ENCODE measurements at places on chromosomes 7 and 10.

GRCh38 chr10:101080933-101081931 is 19.4 kb downstream of the KAZALD1 start:
- no peak for DNase-seq

DNA sequence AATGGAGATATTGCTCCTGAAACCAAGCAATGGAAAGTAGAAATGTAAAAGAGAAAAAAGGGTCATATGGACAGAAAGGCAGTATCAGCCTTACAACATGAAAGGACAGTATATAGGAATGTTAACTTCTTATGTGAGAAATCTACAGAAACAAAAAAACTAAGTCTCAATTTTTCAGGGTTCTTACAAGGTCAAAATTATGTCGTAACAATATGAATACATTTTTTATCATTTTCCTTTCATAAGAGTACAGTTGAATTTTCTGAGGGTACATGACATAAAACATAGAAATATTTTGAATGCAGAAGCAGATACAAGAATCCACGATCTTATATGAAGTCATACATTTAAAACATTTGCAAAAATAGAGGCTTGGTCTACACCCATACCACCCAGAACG is 10.7 kb downstream of the DNA2 start:
- DNase-seq: no peak

- DNase-seq: no peak
Observed at GRCh38 chr7:104150470-104150869, 57.3 kb downstream of the ORC5 start.

- no peak for DNase-seq
Observed at GRCh38 chr7:49840751-49841405, 67.4 kb downstream of the VWC2 start.

GRCh38 chr10:48459270-48460150 is 145.4 kb downstream of the ARHGAP22 start:
- DNase-seq: no peak

- no peak for DNase-seq
Observed at GRCh38 chr10:5530412-5530806, 5.6 kb downstream of the CALML3 start.
